ENCODE measurements at places on chromosomes 7 and 10.
A peak's percentile ranks its signal among the peaks of the same experiment; 100 is the strongest.

- DNase-seq: no peak
Observed at GRCh38 chr7:71615017-71615416, 483.1 kb downstream of the GALNT17 start.

DNA sequence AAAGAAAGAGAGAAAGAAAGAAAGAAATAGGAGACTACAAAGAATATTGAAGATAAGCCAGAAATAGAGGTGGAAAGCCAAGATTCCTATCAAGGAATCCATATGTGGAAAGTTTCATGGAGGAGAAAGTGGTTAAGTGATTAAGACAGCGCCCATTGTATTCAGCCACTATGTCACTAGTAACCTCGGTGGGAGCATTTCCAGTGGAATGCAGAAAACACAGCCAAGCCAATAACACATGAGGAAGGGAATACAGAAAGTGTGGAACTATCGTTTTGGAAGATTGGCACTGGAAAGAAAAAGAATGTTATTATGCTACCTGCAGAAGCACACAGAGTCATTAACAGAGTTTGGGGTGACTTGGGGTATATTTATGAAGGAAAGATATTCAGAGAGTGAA, 2.7 kb downstream of the MGAM2 start:
- DNase-seq: no peak

GRCh38 chr7:27922907-27923641, 183.1 kb downstream of the TAX1BP1 start:
- peak; percentile 80 for DNase-seq

DNA sequence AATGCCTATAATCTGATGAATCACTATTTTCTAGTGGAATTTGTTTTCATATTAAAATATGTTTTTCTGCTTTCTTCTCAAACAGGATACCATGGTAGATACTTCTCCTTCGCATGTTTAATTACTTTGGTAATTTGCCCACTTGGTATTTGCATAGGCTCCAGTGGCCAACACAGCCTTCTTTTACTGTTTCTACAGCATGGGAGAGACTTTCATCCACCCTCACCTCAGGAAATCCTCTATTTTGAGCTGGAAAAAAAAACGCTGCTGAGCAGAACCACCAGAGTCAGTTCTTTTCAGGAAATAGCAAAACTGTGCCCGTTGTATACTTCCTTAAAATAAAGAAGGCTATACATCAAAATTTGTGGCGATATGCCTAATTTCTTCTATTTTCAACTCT, 213.3 kb downstream of the MDFIC start:
- peak; percentile 7 for DNase-seq

DNA sequence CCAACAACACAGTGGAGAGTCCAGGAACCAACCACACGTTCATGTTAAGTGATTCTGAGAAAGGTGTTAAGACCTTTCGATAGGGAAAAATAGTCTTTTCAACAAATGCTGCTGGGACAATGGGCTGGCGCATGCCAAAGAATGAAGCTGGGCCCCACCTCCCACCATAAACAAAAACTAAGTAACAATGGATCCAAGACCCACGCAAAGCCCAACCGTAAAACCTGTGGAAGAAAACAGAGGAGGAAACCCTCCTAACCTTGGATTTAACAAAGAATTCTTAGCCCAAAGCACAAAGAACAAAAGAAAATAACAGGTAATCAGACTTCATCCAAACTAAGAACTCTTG, 272.8 kb downstream of the ELFN1 start:
- no peak for DNase-seq

- DNase-seq: peak; percentile 5
Observed at GRCh38 chr7:132742189-132742612, 165.9 kb upstream of the PLXNA4 start.

GRCh38 chr7:138400400-138400886, 59.6 kb upstream of the TRIM24 start:
- no peak for DNase-seq

GRCh38 chr7:146449625-146450024, 333.0 kb downstream of the CNTNAP2 start:
- DNase-seq: no peak

DNA sequence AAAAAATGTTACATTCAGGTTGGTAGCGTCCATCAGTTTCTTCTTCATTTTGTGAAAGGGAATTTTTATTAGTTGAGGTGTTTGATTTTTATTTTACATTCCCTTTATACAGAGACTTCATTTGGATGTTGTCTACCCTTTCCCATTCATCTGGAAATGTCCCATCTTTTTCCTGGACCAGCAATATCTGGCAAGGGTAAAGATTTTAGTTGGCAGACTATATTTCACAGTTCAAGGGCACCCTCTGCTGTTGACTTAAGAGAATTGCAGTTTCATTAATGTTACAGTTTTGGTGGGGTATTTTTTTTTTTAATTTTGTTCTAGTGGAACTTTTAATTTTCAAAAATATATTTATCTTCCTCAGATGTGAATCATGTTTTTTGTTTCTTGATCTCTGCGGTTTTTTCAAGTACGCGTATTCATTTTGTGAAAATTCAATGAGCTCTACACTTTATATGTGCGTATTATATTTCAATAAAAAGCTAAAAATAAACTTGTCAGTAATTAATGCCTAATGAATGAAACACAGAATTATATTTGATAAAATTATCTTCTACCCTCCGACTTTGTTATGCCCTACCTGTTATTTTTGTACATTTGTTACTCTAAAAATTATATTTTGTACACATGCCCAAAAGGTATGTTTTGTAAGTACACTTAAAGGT, 97.9 kb upstream of the KLF14 start:
- DNase-seq: peak; percentile 31

- DNase-seq: no peak
Observed at GRCh38 chr10:78514459-78514858, 480.8 kb downstream of the RPS24 start.

- no peak for DNase-seq
Observed at GRCh38 chr7:32516551-32517100, 21.3 kb downstream of the AVL9 start.

DNA sequence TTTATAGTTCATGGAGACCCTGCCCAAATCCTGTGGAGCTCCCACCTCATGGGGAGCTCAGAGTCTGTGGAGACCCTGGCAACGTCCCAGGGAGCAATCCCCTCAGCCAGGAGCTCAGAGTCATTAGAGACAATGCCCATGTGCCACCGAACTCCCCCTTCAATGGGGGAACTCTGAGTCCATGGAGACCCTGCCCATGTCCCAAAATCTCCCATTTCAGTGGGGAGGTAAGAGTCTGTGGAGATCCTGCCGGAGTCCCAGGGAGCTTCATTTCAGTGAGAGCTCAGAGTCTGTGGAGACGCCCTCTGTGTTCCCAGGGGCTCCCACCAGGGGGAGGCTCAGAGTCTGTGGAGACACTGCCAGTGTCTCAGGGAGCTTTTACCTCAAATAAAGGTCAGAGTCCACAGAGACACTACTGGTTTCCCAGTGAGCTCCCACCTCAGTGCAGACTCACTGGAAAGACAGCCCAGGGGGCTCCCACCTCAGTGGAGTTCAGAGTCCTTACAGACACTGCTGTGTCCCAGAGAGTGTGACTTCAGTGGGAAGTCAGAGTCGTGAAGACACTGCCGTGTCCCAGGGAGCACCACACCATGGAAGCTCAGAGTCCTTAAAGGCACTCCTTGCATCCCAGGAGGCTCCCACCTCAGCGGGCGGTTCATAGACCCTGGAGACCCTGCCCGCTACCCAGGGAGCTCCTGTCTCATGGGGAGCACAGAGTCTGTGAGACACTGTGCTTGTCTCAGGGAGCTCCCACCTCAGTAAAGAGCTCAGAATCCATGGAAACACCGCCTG, 5.0 kb downstream of the MYO1G start:
- DNase-seq: no peak

DNA sequence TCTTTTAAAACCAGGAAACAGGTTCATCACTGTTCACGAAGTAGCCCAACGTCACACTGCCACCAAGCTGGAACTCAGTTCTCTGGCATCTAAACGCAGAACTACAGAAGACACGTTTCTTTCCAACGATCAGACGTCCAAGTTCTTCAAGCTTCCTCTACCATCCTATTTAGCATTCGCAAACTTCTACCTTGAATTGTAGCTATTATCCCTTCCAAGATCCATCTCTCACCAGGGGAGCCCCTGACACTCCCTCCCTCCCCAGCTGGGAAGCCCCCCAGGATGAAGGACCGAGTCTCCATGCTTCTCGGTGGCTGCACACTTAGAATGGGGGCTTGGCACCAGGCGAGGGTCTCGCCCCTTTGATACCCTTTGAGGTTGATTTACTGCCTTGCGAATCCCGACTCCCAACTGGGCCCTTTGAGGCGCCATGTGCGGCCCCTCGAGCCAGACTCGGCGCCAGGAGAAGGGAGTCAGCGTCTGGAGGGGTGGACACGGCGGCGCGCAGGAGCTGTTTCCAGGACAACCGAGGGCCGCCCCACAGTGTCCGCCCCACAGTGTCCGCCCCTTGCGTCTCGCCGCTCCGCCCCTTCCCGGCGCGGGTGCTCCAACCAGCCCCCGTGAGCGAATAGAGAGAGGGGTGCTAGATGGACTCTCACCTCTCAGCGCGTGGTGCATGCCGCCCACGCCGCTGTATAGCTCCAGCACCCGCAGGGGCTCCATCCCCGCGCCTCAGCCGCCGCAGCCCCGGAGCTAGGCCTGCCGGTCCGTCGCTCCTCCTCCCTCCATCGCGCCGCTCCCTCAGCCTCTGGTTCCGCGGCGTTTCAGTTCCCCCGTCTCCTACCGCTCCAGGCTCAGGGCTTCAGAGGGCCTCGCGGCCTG, at the start of gene TRDMT1:
Gene TRDMT1 (minus strand): TSS at position 761 of the 882 bp plus-strand sequence. CDS start 38 bp downstream, at position 723.
- DNase-seq: peak; percentile 96

DNA sequence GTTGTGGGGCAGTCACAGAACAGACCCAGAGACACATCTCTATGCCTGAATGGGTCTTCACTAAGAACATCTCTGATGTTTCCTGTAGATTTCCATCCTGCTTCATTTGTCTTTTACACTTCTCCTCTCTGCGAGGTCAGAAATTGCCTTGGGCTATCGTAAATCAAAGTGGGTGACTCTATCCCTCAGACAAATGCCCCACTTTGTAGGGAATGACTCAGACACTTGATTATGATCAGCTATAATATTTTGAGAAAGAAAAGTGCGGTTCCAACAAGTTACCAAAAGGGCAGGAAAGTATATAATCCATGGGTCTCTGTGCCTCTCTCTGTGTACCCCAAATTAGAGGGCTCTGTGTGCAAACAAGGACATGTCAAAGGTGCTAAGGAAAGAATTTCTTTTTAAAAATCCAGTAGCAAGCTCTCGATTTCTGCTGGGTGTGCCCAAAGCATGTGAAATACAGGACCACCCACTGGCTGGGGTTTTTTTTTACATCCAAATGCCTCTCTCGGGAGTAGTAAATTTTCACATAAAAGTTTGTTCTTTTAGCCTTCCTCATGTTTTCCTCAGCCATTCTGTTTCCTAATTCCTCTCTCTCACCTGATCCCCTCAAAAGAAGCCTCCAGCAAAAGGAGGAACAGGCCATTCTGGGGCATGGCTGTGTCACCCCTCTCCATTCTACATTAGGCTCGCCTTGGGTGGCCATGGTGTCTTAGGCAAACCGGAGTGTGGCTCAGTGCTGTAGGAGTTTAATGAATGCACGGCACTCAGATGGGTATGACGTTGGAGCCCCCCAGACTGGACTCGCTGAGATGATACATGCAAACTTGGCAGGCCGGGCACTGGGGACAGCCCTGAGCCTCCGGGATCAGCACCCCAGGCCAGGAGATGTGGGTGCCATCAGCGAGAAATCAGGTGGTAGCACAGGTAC, 6.3 kb upstream of the OPN4 start:
- peak; percentile 55 for DNase-seq

DNA sequence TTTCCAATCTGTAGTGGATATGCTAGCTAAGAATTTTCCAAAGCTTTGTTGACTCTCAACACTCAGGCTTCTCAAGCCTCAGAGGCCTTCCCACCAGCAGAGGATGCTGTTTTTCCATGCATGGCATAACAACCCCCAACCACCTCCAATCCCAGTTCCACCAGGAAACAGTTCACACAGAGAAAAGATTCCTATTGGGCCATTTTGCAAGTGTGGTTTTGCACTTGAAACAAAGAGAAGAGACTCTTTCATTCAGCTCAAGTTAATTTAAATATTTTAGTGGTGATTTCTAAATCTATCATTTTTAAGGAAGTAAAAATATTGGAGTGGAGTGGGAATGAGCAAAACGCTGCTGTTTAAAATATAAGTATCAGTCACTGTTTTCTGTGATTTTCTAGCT, 105.6 kb upstream of the COL1A2 start:
- peak; percentile 90 for DNase-seq
